HT1080 (cell line): ENCODE measurements at places on chromosomes 2 and 18.

GRCh38 chr18:31684279-31685096 is at the start of gene B4GALT6:
Gene B4GALT6, minus strand, starts transcription at chr18:31684581. Its CDS starts 155 bp downstream, at chr18:31684426.
- DNase-seq, result peak; percentile 62

- no peak for DNase-seq
Measured at GRCh38 chr18:904218-905090, at the start of gene ADCYAP1. Gene ADCYAP1, plus strand, starts transcription at chr18:904871. Its CDS starts 516 bp downstream, at chr18:905387.

DNA sequence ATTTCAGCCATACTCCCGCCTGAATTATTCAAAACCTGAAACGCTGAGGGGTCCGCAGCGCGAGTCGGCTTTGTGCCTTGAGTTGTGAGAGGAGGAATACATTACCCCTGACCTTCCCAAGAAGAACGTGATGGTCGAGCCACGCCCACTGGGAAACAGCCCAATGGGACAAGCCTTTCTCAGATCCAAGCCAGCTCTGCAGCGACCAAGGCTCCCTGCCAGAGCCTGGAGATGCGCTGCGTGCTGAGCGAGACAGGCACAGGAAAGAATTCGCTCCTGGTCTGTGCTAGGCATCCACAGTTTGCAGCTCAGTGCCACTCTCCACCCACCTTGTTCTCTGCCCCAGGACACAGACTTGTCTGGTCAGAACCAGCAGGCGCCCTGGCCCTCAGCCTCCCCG is 74.1 kb upstream of the GLI2 start:
- no peak for DNase-seq

DNA sequence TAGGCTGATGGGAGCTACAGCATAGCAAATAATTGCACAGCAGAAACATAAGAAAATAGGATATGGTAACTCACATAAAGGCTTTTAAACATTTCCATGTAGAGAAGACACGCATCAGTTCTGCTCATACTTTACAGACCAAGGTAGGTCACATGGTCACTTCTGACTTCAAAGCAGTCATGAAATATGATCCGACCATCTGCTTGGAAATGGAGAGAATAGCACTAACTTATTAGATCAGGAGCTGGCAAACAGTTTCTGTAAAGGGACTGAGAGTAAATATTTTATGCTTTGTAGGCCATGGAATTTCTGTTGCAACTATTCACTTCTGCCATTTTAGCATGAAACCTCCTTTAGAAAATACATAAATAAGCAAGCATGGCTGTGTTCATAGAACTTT is 936.6 kb upstream of the FANCL start:
- no peak for DNase-seq

GRCh38 chr2:203934041-203934492 is 2.5 kb upstream of the ICOS start:
- no peak for DNase-seq

DNA sequence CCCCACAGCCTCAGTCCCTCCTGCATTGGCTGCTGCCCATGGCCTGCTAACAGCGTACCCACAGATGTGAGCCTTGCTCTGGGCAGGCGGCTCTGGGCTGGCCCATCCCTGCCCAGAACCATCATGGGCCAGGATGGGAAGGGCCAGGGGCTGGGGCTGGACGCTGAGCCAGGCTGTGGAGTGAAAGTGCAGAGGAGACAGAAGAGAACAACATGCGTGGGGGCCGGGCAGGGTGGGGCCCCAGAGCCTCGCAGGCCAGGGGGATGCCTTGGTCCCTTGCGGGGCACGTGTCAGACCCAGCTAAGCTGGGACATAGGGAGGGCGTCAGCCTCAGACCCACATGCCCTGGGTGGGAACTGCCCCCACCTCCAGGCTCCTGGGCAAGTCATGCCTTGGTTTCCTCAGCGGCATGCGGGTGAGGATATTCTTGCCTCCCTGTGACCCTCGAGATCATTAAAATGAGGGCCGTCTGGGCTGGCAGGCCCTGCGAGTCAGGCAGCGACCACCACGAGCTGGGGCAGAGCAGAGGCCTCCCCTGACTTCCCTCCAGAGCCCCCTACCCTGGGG is 27.3 kb downstream of the GPC1 start:
- no peak for DNase-seq

DNA sequence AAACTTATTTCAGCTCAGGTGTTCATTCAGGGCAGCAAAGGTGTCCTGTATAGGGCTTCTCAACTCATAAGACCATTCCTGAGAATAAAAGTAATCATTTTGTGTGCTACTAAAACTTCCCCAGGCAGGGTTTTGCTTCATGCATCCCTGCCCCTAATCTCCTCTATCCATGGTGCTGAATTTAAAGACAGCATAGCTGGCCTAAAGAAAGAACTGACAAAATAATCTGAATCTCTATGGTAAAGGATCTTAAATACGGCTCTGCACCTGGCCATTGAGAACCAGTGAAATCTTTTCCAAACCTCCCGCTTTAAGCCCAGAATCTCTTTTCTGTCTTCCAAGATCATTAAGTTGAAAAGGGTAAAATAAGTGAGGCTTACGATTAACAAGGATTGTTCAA is 292.1 kb upstream of the KLHL29 start:
- peak; percentile 5 for DNase-seq

DNA sequence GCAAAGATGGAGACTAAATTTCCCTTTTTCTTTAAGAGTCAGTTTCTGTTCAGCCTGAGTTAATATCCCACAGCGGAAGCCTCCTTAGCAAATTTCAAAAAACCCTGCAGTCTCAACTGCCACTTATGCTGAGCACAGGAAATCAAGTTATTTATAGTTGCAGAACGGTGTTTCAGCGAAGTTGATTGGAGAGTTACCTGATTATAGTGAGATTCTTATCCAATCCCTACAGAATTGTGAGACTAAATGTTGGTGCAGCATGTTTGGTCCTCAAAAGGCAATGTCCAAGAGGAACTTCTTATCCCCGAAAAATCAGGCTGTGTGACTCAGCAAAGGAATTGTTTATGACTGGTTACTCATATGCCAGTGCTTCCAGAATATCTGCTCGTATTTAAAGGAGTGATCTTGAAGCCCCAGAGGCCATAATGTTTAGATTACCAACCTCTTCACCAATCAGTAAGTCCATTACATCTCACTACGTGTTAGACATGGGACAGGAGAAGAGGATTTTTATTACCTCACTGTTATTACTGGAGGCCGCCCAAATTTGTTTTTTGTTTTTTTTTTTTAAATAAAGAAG is 67.9 kb downstream of the LRRFIP1 start:
- peak; percentile 96 for DNase-seq
